ENCODE measurements at places on chromosomes 7 and 10.

DNA sequence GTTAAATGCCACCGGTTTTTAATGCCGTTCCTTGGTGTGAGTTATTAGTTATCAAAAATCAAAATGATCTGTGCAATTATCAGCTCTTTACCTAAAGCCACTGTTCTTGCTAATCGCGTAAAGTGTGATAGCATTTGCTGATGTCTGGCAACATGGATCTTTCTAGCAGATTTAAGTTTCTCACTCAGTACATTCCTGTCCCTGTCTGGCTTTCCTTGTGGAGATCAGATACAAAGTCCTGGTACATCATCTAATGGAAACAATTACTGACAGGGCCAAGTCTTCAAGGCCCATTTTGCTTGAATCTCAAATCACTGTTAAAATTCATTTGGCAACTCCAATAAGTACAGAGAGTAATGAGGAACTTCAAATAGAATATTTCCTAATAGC, 755.7 kb downstream of the AUTS2 start:
- DNase-seq: no peak

GRCh38 chr10:28592953-28593352, 60.0 kb downstream of the WAC start:
- peak; percentile 40 for DNase-seq

DNA sequence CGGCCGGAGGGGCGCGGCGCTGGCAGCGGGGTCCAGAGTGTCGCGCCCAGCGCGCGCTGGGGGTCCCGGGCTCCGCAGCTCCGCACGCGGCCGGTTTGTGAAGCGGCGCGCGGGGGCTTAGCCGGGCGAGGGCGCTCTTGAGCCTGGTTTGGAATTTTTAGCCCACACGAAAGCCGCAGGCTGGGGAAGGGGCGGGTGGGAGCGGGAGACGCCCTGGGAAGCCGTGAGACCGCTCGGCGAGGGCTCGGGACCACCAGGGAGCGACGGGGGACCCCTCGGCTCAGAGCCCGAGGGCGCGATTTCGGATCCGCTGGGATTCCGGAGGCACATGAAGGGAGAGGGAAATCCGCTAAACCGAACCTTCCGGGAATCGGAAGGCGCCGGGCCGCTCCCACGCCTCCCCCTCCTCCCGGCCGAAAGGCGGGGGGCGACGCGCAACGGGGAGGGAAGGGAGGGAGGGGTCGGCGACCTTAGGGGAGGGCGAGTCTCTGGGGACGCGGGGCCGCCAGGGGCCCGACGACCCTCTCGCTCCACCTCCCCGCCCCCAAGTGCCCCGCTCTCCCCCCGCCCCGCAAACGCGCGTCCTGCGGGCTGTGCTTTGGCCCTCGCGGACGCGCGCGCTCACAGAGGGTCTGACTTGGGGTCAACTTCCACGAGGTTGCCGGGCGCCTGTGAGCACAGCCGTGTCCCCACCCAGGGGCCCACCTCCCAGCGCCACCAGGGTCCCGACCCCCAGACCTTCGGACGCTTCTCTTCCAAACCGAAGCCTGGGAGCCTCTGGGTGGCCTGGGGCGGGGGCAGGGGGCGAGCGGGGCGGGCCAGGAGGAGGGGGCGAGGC, 5.1 kb upstream of the ELFN1 start:
- DNase-seq: peak; percentile 26

DNA sequence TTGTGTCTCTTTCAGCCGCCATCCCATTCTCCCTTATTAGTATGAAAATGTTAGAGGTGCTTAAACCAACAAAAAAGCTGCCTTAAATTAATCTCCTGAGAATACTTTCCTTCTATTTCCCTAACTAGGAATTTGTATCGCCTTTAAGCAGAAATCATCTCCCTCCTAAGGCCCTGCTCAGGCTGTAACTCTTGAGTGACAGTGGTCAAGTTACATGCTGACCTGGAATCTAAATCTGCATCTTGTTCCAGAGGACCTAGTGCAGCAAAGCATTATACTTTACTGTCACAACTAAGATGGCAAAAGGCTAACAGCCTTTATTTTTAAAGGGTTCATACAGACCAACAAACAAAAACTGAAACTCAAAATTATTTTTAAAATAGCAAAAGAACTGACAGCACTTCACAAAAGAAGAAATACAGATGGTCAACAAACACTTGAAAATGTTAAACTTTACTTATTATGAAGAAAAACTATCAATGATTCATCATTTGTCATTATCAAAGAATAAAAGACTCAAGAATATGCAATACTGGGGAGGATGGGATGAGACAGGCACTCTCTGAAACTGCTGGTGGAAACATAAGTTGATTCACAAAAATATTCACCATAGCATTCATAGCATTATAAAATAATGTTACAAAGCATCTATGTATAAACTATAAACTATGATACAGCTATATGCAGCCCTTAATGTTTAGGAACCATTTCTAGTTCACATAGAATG, 11.0 kb downstream of the CYREN start:
- no peak for DNase-seq

GRCh38 chr10:10870523-10871241, 147.0 kb upstream of the CELF2 start:
- DNase-seq: no peak

DNA sequence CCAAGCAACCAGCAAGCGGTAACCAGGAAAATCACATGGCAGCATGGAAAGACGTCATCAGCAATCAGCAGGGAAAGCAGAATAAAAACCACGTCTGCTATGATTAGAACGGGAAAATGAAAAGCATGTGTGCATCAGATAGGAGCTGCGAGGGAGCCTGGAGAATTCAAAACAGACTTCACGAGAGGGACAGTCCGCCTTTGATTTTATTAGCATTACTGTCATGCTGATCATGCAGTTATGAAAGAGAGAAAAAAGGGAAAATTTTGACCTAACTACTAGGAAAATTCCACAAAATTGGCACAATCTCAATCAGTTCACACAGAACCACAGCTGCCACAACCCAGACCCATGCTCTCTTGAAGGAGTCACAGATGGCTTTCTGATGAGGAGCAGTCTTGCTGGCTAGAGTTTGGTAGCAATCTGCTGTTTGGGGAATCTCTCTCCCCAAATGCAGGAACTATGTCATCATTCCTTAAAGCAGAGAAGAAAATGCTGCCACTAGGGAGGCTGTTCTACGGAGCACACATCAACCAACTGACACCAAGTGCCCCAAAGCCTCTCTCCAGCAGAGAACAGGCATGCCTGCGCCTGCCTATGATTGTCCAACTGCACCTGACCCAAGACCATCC, 295.9 kb downstream of the TNS3 start:
- DNase-seq: no peak
